ENCODE measurements at places on chromosomes 6 and 20.

- no peak for DNase-seq
These were observed 192.0 kb downstream of the CD109 start for GRCh38 chr6:73888050-73888449.

DNA sequence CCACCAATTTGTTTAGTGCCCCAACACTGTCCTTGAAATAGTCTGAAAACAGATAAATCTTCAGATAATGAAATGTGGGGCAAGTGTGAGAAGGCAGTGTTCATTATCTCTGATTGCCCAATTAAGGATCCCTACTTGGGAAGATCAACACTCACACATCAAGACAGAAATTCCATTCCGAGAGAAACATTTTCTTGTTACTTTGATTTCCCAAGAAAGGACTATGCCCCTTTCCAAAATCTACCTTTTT is 16.2 kb downstream of the HMGN4 start:
- DNase-seq, result no peak

- DNase-seq, result no peak
These were observed 850.5 kb upstream of the GJE1 start for GRCh38 chr6:141282263-141282662.

GRCh38 chr6:111722179-111722731 is 116.6 kb upstream of the TRAF3IP2 start:
- DNase-seq, result no peak

GRCh38 chr6:133806382-133807140 is 82.4 kb upstream of the TCF21 start:
- no peak for DNase-seq

DNA sequence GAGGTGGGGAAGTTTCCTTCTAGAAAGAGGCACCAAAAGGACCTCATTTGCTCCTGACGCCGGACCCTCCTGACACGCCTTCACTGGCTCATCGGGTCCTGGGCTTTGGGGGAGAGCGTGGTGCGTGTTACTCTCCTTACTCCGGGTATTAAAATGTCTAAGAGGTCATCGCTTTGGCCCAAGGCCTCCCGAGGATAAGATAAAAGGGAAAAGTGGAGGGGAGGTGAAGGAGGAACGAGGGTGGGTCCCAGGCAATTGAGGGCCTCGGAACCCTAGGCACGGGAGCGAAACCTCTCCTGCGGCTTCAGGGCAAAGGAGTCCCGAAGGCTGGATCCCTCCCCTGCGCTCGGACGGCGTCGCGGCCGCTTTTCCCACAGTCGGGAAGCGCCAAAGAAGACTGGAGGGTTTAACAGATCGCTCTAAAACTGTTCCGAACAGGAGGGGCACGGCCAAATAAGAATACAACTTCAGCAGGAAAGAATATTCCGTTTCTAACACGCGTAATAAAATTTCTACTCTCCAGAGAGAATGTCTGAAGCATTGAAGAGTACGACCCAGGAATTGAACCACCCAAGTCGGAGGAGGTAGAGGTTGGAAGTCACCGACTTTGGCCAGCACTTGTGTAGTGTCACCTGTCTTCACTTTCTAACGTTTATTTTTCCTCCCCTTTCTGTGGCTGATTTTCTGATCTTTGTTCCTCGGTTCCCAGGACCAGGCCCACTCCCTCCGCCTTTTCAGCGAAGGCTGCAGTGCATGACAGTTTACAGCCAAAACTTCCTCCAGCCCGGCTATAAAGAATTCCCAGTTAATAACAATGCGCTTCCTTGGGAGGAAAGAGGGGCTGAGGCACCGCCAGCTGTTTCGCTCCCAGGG is 2.1 kb upstream of the TBXT start:
- DNase-seq, result no peak

GRCh38 chr6:110419028-110419739 is 3.8 kb upstream of the DDO start:
- DNase-seq, result no peak

DNA sequence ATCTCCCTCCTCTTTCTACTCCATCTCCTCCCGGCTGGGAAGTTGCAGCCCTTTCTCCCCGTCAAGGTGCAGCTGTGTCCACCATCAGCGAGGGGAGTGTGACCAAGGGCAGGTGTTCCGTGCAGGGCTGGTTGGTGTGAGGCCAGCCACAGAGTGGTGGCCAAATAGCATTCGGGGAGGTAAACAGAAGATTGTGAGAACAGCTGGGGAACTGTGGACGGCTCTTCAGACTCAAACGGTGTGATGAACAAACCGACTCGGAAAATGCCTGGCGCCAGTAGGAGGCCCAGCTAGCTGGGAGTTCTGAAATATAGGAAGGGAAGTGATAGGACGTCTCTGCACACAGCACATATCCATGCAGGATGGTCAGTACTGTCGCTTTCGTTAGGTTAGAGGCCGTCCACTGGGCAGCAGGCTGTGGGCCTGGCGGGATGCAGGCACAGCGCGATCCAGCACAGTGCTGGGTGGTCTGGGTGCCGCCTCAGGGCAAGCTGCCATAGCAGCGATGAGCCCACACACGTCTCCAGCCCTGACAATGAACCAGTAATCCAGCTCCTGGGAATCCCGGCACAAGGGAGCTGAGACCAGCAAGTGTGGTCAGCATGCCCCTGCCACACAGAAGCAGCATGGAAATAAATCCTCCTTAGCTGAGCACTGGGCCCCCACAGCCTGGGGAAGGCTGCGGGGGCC is 258.1 kb downstream of the TAF4 start:
- no peak for DNase-seq

GRCh38 chr6:17859846-17860245 is 127.6 kb downstream of the KIF13A start:
- DNase-seq, result no peak

All from stimulated activated CD8-positive, alpha-beta memory T cell treated with anti-CD3 and anti-CD28 coated beads, Interleukin-4, amount 100 ng/mL, for 1 hour (primary cell).